ENCODE measurements at places on chromosomes 4 and X.
A peak's percentile ranks its signal among the peaks of the same experiment; 100 is the strongest.

DNA sequence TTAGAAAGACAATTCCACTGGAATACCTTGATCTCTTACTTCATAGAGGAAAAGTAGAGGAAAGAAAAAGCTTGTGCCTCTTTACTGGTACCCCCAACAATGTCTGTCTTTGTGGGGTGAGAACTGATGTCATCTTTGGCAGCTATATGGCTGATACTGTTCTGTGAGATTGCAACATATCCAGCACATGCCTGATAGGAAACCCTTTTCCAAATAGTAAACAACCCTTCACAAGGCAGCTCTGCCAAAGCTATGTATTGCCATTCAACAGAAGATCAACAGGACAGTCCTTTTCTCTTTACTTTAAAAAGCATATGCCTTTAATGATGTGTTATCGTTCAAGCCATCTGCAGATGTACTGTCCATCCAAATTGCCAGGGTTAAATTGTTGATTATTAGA is 105.9 kb downstream of the IL1RAPL1 start:
- DNase-seq: no peak

DNA sequence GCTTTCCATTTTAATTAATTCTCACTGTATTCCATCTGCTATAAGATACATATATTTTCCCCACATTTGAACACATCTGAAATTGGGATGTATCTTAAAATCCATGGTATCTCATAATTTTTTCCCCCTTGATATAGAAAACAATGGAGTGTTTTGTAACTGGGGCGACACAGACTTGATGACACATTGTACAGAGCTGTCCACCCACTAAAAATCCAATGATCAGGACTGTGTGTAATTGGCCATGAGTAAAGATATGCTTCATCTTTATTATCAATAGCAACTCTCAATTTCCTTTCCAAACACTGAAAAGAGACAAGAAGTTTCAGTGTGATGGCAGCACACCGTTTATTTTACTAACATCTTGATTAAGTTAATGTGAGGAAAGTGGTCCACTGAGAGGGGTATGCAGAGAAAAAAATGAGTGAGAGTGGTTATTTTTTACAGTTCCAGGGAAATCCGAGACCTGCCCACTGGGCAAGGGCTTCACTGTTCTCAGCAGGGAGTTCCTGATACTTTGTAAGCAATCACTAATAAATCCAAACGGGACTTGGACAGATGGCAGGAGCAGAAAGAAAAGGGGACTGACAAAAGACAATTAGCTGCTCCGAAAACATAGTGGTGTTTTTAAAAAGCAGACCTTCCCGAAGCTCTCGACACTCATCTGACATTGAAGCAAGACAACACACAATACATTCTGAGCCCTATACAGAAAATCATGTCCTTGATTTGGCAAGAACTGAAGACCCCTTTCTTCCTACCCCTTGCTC is 149.4 kb downstream of the TSPAN5 start:
- no peak for DNase-seq

GRCh38 chrX:255923-256331 is 25.3 kb upstream of the PLCXD1 start:
- DNase-seq: no peak

GRCh38 chr4:36399762-36400353 is 118.4 kb downstream of the DTHD1 start:
- DNase-seq: peak; percentile 18

- no peak for DNase-seq
Observed at GRCh38 chrX:78314561-78314960, 12.8 kb downstream of the CYSLTR1 start.

DNA sequence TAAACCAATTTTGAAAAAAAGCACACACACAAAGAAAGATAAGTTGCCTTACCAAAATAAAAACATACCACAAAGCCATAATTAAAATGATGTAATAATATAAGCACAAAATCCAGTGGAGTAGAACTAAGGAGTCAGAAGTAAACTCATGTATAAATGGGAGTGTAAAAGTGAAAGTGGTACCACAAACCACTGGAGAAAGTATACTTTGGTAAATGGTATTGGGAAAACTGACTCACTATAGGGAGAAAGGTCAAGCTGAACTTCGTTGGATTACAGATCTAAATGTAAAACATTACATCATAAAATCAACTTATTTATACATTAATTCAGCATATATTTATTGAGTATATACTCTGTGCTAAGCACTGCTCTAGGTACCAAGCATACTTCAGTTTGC is 46.3 kb upstream of the HHIP start:
- DNase-seq: peak; percentile 12

DNA sequence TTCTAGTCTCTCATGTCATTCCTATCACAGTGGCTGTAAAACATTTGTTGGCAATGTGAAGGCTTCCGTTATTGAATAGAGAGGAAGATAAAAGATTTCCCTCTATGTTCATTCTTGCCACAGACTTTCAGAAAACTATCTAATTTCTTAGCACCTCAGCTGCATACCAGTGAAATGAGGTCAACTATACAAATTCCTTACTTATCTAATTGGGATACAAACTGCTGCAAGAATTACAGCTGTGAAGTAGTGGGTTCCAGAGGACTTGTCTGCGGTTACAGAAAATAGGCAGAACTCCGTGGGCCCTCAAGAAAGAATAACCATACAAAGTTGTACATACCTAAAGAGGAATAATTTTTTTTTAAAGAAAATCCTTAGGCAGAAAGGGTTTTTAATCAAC is 175.8 kb downstream of the PPP1R2C start:
- no peak for DNase-seq

- no peak for DNase-seq
Observed at GRCh38 chr4:8340781-8341241, 71.3 kb downstream of the HTRA3 start.

GRCh38 chr4:4572821-4573220 is 31.0 kb upstream of the STX18 start:
- DNase-seq: peak; percentile 18

- DNase-seq: peak; percentile 72
Observed at GRCh38 chr4:21656832-21657231, 291.7 kb downstream of the KCNIP4 start.

DNA sequence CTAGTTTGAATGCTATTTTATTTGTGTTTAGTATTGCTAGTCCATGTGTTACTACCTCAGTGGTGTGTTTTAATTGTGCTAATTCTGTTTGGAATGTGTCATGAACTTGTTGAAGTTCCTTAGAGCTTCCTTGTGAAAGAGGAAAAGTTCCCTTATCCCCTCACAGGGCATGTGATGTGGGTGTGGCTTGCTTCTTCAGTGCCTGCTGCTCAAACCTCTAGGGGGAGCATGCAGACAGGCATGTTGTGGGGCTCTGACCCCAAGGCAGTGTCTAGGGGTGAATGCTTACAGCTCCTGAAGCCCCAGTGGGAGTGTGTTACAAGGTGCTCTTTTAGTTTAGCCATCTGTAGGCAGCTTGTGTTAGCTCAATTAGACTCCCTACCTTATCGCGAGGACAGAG is 86.5 kb downstream of the MAGED4 start:
- DNase-seq: peak; percentile 13

DNA sequence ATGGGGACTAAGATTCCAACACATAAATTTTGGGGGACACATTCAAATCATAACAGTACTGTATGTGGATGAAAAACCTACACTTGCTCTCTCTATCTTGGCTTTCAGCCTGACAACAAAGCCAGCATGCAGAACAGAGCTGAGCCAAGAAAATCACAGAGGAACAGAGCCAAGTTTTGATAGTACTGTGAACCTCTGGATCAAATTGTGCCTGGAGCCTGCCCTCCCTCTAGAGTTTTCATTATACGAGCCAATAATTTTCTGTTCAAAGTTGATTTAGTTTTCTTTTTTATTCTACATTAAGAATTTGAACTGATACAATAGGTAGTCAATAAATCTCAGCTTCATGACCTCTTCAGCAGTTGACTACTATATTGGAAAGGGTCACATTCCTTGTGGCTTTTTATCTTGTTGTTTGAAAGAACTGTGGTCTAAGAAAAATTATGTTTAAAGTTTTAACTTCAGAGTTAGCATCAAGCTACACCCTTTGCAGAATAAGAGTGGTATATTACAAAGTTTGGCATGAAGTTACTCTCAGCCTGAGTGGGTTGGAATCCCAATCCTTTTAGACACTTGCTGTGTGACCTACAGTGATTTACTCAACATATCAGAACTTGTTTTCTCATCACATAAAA is 31.1 kb downstream of the GRID2 start:
- DNase-seq: no peak

DNA sequence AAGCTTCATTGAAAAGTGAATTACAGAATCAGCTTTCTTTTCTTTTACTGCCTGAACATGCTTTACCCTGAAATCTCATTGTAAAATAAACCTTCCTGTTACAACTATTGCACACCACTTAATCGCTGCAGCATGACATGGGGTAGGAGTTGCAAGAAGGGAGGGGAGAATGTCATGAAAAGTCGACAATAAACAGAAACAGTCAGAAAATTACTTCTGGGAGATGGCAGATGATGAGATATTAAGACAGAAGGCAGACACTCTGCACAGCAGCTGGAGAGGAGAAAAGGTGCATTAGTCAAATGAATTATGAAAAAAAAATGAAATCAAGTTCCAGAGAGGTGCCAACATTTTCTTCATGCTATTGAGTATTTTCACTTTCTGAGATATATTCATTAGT is 287.7 kb downstream of the PCDH7 start:
- DNase-seq: no peak

- DNase-seq: no peak
Observed at GRCh38 chrX:132033166-132033565, 10.1 kb downstream of the STK26 start.

DNA sequence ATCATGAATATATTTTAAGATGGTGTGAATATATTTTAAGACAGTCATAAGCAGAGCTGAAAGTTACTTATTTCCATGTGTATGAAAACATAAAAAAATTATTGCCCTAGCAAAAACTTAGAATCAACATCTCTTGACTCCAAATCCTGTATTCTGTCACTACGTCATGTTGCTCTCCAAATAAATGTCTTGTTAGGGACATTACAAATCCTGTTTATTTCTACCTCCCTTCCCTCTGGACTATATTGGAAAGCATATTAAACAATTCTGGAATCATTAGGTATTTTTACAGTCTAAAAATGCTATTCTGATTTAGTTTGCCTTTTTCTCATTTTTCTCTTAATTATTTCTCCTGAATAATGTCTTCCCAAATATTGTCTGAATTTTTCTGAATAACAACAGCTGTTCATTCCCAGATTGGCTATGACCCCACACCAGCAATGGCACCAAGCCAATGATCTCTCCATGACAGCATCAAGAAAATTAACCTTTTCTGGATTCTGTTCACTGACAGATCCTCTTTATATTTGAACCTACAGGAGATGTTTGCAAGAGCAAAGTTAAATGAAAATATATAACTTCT is 523.1 kb downstream of the IQCM start:
- DNase-seq: peak; percentile 33

DNA sequence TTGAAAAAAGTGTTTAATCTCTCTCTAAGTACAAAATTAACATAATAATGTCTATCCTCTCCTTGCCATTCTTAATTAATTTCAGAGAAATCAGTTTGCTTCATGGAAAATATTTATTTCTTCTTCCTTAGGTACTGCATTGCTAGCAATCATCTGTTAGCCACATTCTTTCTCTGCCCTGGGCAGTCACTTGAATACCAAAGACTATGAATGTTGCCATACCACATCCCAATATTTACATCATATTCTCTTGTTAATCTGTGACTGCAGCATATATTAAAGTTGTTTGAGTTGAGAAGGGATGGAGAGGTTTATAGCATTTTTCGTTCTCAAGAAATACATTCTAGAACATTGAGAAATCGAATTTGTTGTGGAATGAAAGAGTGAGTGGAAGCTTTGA is 672.8 kb downstream of the PCDH7 start:
- no peak for DNase-seq

DNA sequence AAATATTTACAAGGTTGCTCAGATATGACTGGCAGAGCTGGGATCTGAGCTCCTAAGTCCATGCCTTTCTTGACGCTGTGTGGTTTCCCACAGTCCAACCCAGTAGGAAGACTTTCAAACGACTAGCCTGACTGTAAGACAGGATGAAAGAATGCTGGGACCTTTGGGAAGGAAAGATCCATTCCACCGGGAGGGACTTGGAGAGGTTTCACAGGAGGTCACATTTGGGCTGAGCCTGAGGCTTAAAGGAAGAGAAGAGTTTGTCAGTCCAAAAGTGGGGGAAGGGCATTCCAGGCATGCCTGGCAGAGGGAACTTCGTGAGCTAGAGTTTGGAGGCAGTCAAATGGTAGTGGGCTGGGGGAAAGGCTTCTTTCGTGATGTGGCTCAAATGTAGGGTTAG is 1.5 kb downstream of the STARD8 start:
- DNase-seq: no peak

DNA sequence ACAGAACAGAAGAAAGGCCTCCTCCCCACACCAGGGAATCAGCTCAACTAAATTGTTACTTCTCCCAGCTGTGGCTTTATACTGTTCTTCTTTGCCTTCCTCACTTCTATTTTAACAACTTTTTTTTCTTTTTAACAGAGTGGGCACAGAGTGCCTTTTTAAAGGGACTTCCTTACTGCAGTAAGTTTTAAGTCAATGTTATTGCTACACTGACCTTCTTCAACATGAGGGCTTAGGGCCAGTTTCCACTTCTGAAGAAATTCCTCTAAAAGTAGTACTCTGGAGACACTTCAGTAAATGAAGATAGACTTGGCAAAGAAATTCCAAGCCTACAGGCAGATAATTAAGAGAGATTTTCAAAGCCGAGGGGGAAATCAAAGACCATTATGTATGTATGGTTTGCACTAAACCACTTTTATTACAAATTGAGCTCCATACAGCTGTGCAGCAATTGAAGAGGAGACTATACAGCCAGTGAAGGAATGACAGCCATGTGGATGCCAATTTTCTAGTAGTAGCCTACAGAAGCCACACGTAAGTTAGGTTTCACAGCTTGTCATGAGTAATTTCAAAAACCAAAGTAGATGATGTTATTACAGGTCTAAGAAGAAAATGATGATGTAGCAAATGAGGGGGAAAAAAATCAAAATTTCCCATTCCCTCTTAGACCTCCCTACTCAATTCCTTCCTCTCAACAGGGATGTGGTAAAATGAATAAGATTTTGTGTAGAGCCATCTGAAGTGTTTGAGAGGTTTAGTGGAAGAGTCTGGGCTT is 36.9 kb upstream of the RASGEF1B start:
- DNase-seq: no peak

- no peak for DNase-seq
Observed at GRCh38 chr4:18405054-18405453, 383.5 kb upstream of the LCORL start.

DNA sequence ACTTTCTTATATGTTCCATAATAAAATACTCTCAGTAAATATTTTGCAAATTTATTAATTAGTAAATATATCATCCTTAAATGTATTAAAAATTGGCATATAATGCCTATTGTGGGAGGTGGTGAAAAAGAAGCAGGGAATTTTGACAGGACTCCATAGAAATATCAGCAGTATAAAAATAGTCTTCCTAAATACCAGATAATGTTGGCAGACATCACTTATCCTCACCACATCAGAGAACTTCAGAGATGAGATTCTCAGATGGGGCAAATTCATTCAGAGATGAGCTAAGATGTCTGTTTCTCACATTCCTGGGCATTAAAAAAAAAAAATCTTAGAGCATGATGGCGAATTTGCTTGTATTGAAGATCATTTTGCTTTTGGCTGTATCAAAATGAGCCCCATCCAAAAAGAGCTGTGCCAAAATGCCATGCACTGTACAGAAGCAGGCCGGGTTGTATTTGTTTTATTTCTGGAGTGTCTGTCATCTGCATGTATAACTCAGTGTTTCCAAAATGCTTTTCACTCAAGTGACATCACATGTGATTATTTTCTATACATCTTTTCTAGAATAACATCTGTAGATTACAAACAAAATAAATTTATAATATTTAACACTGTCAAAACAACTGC is 41.7 kb downstream of the ATP8A1 start:
- DNase-seq: no peak

Measured in cardiac fibroblast (primary cell).